ENCODE measurements at places on chromosomes 3 and 15.

DNA sequence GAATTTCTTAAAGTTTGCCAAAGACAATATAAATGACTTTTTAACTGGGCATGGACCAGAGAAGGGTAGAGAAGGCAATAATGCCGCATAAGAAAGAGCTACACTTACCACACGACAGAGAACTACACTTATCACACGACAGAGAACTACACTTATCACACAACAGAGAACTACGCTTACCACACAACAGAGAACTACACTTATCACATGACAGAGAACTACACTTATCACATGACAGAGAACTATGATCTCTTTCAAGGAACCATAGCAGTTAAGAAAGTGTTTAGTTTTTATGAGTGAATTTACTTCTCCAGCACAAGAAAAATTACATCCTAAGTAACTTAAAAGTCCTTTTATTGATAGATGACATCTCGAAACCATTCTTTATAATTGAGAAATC, 32.0 kb downstream of the DCUN1D1 start:
- no peak for DNase-seq

DNA sequence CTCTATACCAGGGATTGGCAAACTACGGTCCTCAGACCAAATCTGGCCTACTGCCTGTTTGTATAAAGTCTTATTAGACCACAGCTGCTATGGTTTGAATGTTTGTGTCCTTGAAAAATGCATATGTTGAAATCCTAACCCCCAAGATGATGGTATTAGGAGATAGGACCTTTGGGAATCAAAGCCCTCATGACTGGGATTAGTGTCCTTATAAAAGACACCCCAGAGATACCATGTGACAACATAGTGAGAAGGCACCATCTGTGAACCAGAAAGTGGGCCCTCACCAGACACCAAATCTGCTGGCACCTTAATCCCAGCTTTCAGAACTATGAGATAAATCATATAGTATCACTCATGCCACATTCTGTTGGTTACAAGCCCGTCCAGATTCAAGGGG, 7.4 kb downstream of the HMCES start:
- DNase-seq = no peak

- DNase-seq = no peak
Measured at GRCh38 chr15:32014953-32015352, 15.4 kb upstream of the CHRNA7 start.

DNA sequence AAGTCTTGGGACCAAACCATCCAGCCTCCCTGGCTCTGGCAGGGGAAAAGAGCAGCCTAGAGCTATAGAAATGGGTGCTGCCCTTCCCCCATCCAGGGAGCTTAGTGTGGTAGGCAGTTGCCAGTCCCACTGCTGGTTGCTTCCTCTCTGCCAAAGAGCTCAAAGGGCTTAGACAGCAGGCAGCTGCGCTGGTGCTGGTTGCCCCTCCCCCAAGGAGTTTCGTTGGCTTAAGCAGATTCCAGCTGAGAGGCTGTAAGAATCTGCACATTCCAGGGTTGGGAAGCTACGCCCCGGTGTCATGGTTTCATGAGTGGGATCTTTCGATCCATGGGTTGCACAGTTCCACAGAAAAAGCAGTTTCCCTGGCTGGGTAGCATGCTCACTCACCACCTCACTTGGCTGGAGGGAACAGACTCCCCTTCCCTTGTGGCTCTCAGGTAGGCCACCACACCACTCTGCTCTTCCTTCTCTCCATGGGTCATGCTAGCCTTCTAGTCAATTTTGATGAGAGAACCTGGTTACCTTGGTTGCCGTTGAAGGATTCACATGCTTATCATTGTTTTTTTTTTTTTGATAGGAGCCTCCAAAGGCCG, 195.1 kb downstream of the EPHA6 start:
- no peak for DNase-seq

DNA sequence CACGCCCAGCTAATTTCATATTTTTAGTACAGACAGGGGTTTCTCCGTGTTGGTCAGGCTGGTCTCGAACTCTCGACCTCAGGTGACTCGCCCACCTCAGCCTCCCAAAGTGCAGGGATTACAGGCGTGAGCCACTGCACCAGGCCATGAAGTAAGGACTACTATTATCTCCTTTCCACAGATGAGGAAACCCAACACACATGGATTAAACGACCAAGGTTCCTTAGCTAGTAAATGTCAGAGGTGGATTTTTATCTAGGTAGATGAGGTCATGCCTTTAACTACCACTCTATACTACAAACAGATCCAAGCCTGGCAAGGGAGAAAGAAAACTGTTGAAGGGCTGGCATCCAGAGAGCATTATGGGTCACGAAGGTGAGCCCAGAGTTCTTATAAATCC, 15.5 kb upstream of the TBL1XR1 start:
- no peak for DNase-seq

- DNase-seq = no peak
Measured at GRCh38 chr15:41115161-41115651, 874 bp downstream of the INO80 start.

- DNase-seq = no peak
Measured at GRCh38 chr3:143000528-143000927, 842 bp upstream of the U2SURP start.

- DNase-seq = no peak
Measured at GRCh38 chr3:22606938-22607337, 596.2 kb upstream of the UBE2E2 start.

- no peak for DNase-seq
Measured at GRCh38 chr15:82798531-82799166, 7.2 kb downstream of the FSD2 start.

DNA sequence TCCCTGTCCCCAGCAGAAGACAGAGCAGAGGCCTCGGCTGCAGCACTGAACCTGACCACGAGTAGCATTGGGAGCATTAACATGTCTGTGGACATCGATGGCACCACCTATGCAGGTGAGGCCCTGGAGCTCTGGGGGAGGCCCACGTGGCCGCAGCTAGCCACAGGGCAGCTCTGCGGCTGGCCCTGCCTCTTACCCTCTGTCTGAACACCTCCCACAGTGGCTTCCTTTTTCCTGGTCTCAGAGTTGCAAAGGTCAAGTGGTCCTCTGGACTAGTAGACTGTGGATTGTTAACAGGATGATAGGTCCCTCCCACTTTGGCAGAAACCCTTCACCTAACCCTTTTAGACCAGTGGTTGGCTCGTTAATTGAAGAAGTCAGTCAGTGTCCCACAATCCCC, 22.5 kb upstream of the CLK3 start:
- no peak for DNase-seq

GRCh38 chr3:35968043-35968622, 328.8 kb downstream of the ARPP21 start:
- DNase-seq = no peak

DNA sequence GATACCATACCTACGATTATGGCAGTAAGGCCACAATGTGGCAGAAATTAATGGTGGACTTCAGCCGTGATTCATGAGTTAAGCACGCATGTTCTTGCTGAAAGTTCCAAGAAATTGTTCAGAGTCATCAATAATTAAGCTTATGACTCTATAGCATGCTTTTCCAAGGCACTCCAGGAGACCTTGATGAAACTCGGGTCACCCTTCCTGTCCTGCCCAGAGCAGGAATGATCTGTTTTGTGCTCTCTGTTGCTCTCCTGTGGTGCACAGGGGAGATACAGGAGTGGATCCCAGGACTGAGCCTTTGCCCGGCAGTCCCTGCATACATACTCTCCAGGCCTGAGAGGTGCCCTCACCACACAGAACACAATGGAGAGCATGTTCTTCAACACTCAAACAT, 141.6 kb upstream of the SLC2A2 start:
- no peak for DNase-seq

DNA sequence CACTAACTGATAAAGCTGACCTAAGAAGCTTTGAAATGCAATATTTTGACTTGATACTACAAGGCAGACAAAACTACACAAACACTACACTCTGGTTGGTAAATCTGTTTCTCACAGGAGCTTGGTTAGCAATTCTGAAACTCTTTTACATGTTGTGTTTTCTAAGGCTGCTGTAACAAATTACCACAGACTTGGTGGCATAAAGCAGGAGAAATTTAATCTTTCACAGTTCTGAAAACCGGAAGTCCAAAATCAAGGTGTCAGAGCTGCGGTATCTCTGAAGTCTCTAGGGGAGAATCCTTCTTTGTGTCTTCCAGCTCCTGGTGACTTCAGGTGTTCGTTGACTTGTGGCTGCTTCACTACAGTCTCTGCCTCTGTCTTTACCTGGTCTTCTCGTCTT, 12.9 kb upstream of the PFN2 start:
- DNase-seq = no peak

DNA sequence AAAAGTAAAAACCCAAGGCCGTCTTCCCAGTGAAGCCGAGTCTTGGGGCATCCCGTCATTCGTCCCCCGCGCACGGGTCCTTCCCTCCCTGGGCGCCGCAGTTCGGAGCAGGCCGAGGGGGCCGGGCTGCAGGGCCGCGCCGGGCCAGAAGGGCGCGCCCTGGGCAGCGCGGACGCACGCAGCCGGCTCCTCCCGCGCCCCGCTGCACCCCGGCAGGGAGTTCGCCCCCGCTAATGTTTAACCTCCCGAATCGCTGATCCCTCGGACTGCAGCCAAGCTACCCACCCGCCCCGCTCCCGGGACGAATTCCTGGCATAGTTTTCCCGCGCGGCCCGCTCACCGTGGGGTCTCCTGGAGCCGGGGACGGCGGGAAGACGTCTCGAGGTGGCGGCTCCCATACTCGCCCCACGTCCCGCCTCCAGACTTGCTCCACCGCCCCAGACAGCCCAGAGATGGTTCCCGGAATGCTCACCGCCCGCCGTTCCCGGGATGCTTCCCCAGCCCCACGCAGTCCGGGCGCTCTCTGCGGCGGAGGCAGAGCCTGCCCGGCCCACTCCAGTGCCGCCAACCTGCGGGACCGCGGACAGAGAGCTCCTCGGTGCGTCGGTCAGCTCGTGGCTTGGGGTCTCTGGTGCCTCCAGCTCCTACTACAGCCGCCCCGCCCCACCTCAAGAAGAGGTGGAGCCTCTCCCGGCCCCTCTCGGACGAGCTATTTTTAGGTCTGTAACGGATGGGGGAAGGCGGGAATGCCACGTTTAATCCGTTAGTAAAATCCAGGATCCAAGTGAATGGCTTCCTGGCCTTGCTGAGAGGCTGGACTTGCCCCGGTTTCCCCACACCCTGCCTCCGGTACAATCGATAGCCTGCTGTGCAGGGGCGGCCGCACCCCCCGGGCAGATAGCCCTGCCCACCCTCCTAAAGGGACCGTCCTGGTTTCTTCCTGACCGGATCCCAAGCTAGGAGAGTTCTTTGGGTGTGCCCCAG, at the start of gene DZIP1L:
Gene DZIP1L (minus strand): TSS at position 621 of the 984 bp plus-strand sequence. CDS start 11,637 bp downstream, outside the sequence.
- DNase-seq = peak; percentile 67

DNA sequence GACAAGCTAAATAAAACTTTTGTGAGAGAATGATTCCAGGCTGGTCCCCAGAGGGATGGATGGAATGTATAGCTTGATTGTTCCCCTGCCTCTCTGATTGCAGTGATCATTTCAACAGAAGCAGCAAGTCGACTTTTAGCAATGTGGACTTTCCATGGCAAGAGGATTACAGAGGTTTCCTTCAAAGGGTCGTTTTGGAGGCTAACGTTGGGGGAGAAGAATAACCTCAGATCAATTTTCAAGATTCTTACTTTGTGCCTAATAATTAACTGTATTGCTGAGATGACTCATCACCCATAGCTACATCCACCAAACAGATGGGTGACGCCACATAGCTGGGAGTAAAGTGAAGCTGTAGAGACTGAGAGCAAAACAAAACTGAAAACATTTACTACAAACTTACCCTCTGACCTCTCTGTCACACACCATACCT, 79.9 kb downstream of the GTPBP8 start:
- DNase-seq = no peak

All from activated naive CD8-positive, alpha-beta T cell treated with anti-CD3 and anti-CD28 coated beads, Interleukin-2, amount 10 ng/mL, durations not matched to agents 7 days and 5 days (primary cell).